ENCODE measurements at places on chromosomes 5 and 9.

DNA sequence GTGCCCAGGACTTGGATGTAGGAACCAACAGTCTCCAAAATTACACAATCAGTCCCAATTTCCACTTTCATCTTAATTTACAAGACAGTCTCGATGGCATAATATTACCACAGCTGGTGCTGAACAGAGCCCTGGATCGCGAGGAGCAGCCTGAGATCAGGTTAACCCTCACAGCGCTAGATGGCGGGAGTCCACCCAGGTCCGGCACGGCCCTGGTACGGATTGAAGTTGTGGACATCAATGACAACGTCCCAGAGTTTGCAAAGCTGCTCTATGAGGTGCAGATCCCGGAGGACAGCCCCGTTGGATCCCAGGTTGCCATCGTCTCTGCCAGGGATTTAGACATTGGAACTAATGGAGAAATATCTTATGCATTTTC, 837 bp downstream of the PCDHB2 start:
- DNase-seq = no peak

DNA sequence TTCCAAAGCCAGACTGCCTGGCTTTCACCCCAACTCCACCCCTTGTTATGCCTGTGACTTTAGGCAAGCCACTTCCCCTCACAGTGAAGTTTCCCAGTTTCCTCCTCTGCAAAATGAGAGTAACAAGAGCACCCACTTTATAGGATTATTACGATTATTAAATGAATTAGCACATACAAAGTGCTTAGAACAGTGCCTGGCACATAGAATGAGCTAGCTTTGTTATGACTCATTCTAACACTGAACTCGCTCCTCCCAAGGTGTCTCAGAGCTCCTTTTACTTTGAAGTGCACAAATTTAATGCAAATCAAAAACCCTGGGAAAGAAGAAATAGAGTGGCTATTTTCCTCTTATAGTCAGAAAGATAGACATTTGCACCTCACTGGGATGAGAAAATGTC, 34.3 kb downstream of the DNAH5 start:
- DNase-seq = no peak

- DNase-seq = no peak
These were observed 86.3 kb downstream of the S1PR3 start for GRCh38 chr9:89077519-89077918.

- no peak for DNase-seq
These were observed 11.0 kb upstream of the IRX4 start for GRCh38 chr5:1893754-1894153.

- DNase-seq = peak; percentile 76
These were observed 59.6 kb upstream of the GRAMD2B start for GRCh38 chr5:126363658-126364057.

- no peak for DNase-seq
These were observed 182.0 kb upstream of the WWC1 start for GRCh38 chr5:168109441-168109840.

GRCh38 chr5:33363537-33363936, 77.2 kb upstream of the TARS1 start:
- no peak for DNase-seq

- DNase-seq = no peak
These were observed 94.2 kb downstream of the PCSK1 start for GRCh38 chr5:96338624-96339415.

GRCh38 chr9:72955126-72955455, 2.2 kb upstream of the ALDH1A1 start:
- no peak for DNase-seq

DNA sequence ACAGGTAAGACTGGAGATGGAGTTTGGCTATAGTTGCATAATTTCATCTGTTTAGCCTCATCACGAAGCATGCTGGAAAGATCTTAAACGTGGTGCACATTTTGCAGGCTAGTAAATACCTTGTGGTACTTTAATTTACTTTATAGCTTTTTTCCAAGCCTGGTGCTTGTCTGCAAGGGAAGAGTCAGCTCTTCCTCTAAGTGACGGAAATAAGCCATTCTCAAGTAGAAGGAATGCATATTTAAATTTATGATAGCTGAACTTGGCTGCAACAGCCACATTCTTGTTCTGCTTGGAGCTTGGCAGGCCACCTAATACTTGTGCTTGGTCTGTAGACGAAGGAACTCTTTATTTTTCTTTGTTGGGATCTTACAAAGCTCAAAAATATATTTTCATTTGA, 188.0 kb upstream of the PIK3R1 start:
- peak; percentile 60 for DNase-seq

GRCh38 chr5:6886866-6887265, 173.6 kb downstream of the TENT4A start:
- no peak for DNase-seq

GRCh38 chr9:94490465-94490864, 64.4 kb upstream of the PCAT7 start:
- no peak for DNase-seq

- DNase-seq = peak; percentile 98
These were observed 185.3 kb downstream of the MAPKAP1 start for GRCh38 chr9:125521462-125522327.

DNA sequence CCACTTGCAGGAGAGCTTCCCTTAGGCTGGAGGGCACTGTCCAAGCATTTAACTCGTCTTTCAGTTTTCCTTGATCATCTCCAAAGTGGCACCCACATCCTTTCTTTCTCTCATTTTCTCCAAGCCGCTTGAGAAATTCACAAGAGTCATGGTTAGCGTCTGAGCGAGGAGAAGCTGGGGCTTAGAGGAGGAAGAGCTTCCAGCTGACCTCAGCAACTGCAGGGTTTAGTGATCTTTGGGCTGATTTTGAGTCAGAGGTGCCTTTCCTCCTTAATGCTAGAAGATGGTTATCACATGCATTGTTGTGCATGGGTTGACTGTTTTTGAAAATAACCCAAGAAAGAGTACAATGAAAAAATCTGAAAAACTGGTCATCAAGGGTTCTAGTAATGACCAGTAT, 134.7 kb downstream of the GADD45G start:
- DNase-seq = no peak

Measured in HCEC 1CT (cell line).